Hematopoietic multipotent progenitor cell (in vitro differentiated cells): ENCODE measurements at places on chromosomes 12 and 14.
A peak's percentile ranks its signal among the peaks of the same experiment; 100 is the strongest.

DNA sequence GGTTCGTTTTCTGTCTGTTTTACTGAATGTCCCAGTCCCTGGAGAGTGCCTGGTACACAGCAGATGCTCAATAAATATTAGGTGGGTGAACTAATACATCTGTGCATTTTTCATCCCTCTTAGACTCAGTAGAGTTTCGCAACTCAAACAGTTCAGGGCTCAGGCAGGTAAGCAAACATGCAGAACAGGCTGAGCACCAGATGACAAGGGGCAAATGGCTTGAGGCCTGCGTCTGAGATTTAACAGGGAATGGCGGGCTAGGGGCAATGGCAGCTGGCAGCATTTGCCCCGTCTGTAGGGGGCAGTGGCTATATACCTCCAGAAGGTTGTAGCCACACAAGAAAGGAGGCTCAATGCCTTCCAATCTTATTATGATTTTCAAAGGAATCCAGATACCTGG is 8.6 kb upstream of the RAN start:
- DNase-seq: no peak

GRCh38 chr12:130973906-130974305 is 20.2 kb downstream of the ADGRD1 start:
- DNase-seq: no peak

DNA sequence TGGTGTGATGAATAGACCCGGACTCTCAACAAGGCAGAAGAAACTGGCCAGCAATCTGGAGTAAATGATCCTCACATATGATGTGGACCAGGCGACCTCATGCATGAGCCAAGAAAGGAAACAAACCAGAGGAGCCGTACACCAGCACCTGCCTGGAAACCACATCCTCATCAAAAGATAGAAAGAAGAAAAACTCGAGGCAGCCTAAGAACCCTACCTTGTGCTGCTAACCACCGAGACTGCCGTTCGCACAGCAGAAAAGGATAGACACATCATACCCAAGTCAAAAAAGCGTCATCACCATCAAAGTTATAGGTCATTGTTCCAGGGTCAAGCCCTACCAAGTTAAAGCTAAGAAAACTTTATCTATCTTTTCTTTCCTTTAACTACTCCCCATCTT is 66.7 kb downstream of the RESF1 start:
- no peak for DNase-seq

DNA sequence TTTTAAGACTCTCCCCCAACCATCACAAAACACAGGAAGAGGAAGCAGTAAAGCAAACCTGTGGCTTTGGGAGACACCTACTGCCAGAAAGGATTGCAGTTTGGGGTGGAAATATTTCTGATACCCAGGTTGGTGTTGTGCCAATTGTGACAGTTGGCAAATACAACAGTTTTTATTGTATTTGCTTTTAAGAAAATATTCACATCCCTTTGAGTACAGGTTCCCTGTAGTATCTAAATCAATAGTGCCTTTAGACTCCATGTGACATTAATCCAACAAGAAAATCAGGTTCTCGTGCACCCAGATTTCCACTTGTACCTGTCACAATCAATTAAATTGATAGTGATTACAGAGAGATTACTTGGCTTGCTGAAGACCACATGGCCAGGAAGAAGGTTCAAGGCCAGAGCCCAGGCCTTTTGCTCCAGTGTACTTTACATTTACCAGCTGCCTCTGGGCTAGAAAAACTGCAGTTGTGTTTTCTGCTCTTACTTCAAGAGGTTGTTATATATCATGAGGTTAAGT is 361.2 kb downstream of the ATP23 start:
- DNase-seq: no peak

DNA sequence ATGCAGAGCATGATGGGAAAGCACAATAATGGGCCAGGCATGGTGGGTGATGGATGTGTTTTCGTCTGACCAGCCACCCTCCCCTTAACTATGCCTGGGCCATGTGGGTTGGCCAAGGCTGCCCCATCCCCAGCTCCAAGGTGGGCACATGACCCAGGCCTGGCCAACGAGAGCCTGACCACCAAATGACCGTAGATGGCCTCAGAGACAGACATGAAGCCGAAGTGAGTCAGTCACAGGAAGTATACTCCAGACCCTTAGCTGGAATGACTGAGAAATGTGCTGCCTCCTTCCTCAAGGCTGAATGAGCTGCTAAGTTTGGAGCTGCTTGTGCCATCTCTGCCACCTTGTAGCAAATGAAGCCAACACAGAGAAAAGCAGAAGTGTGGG is 233.6 kb downstream of the BCL11B start:
- no peak for DNase-seq

DNA sequence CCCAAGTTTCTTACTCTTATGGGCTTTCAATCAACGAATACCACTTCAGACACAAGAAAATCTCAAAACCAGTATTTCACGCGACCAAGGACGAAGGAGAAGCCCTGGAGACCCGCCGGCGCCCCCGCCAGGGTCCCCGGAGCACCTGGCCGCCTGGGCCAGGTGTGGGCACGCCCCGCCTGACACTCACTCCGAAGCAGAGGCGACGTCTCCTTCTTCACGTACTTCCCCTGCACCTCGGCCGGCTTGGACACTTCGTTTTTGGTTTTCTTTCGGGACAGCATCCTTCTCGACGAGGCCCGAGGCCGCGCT is 466 bp downstream of the SAV1 start:
- DNase-seq: peak; percentile 29

DNA sequence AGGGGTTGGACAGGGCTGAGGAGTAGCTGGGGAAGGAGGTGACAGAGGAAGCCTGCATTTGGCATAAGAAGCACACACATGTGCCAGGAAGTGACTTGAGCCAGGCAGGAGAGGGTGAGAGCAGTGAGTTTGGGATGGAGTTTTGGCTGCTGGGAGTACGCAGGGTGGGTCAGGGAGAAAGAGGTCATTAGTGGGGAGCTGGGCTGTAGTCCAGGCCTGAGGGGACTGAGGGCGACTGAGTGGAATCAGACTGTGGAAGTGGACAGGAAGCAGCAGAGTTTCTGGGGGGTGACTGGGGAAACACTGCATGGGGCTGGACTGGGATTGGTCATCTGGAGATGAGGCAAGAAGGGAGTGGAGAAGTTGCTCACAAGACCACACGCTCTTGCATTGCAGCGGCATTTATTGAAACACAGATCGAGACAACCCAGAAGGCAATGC is 7.6 kb downstream of the KRT85 start:
- DNase-seq: no peak

DNA sequence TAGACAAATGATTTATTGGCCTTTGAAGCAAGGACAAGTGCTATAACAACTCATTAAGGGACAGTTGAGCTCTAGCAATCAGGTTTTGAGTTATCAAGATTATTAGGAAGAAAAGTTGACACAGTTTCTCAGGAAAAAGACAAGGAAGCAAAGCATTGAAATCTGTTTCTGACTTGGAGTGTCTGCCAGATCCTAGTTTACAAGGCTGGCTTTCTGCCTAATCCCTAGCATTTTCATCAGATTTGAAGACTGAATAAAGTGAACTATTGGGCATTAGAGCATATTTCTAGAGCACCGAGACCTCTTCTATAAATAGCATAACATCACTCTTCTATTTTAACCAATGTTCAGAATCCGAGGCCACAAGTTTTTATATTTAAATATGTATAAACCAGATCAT is 7.0 kb downstream of the SYT1 start:
- no peak for DNase-seq

DNA sequence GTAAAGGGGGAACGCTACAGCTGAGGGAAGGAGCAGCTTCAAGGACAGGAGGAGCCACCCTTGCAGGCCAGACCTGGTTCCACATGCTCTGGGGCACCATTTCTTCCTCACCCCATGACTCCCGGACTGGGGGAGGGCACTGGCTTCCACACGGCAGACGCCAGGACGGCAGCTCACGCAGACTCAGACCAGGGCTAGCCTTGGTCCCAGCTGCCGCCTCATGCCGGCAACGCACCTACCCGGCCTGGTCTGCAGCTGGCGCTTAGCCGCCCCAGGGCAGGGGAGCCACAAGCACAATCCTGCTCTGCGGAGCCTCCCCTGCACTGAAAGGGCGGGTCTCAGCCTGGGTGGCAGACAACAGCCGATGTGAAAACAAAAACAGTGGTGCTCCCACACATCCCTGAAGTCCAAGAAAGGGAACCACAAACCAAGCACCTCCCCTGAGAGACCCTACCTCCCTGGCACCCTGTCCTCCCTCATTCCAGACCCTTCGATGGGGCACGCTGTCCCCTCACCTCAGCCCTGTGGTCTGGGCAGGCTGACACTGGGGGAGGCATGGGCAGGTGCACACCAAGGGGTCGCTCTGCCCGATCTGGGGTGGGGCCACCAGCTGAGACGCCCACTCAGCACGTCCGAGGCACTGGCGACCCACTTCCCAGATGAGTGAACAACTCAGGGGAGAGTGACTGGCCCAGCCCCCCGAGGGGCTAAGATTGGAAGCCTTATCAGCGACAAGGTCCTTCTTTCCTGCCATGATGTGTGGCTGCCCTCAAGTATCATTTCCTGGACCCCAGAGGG is 65.0 kb downstream of the CHGA start:
- DNase-seq: no peak

- no peak for DNase-seq
Observed at GRCh38 chr12:2629051-2629450, 165.7 kb upstream of the FKBP4 start.

GRCh38 chr12:131135786-131136538 is 182.3 kb downstream of the ADGRD1 start:
- no peak for DNase-seq

GRCh38 chr14:90088176-90088575 is 26.4 kb downstream of the KCNK13 start:
- DNase-seq: no peak

- peak; percentile 3 for DNase-seq
Observed at GRCh38 chr14:75063013-75063412, 811 bp downstream of the ACYP1 start.

GRCh38 chr12:77600468-77600843 is 230.2 kb upstream of the NAV3 start:
- DNase-seq: no peak

DNA sequence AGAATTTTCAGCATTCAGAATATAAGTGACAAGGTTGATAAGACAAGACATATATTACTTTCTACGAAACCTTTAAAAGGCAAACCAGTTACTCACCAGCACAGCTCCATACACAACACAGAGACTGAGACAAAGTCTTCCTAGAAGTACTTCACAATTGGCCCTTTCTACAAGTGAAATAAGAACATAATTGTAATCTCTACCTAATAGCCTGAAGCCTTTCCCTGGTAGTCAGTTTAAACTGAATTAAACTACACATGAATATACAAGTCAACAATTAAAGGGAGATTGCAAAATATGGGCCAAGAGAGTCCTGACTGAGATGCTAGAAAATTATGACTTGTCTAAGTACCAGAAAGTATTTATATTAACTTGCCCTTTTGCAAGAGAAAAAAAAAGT is 95.9 kb downstream of the PUS7L start:
- no peak for DNase-seq

DNA sequence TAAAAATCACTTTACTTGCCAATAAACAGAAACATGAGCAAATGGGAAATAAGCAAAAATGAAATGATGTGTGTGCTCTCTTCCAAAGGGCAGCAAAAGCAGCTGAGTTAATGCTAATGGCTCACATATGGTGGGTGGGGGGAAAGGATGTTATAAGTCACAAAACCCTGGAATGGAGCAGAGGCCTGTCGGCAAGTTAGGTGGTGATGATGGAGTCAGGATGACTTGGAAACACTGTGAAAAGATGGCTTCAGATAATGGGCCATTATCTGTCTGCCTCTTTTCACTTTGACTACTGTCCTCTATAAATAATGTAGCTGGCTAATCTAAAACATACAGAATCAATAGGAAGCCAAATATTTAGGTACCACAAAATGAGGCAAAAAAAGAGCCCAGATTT is 228.7 kb downstream of the APAF1 start:
- DNase-seq: no peak

- no peak for DNase-seq
Observed at GRCh38 chr14:37579274-37579673, 15.8 kb downstream of the FOXA1 start.

- DNase-seq: no peak
Observed at GRCh38 chr12:101862245-101862644, 15.1 kb upstream of the DRAM1 start.

DNA sequence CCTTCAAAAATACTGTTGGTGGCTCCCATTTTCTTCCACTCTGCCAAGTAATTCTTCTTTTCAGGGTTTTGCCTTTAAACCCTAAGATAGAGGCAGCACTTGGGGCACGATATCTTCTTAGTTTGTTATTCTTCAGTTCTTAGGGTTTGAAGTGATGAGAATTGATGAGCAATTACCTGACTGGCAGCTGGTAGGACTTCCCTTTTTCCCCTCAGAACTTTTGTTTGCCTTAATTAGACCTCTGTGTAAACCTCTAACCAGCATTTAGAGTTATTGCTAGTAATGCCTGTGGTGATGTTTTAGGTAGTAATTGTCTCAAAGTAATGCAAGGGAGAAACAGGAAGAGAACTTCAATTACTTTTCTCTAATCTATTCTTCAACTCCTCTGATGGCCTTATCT is 683.5 kb downstream of the RPL10L start:
- DNase-seq: no peak

DNA sequence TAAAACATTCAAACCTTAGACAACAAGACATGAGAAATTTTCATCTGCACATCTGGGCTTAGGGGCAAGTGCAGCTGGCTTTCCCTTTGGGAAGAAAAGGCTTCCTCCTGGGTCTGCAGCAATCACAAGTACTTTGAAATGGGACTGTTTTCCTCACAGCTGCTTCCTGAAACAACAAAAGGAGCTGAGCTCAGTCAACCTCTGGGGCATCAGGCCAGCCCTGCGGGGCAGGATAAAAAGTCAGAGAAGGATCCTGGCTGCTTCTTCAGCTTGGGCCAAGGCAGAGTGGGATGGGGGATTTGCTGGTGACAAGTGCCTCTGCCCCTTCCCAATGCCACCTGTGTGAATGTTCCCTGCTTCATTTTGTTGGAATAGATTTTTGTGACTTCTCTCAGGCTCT is 16.2 kb upstream of the SDR39U1 start:
- no peak for DNase-seq

GRCh38 chr12:93896427-93896826 is 219.3 kb downstream of the CRADD start:
- DNase-seq: no peak

- no peak for DNase-seq
Observed at GRCh38 chr12:130405332-130405731, 67.6 kb downstream of the PIWIL1 start.

GRCh38 chr14:22391908-22392565 is 197.0 kb downstream of the DAD1 start:
- DNase-seq: peak; percentile 81

- DNase-seq: no peak
Observed at GRCh38 chr14:89955022-89955744, 544 bp upstream of the TDP1 start.

GRCh38 chr12:123900871-123901376 is 71.7 kb downstream of the CCDC92 start:
- no peak for DNase-seq

- no peak for DNase-seq
Observed at GRCh38 chr12:44654646-44655639, 221.2 kb downstream of the NELL2 start.
